ENCODE measurements at places on chromosomes 3 and 15.

DNA sequence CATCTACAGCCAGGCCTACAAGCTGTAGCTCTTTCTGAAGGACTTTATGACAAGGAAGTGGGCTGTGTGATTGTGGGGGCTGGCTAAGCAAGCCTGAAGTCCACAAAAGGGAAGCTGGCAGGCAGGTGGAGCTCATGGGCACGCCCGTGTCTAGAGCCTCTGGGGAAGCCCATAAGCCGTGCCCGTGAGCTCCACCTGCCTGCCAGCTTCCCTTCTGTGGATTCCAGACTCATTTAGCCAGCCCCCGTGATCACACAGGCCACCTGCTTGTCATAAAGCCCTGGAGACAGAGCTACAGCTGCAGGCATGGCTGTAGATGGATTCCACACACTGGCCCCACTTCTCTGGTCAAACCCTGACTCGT lies 15.2 kb downstream of the EFCC1 start:
- peak; percentile 78 for DNase-seq

DNA sequence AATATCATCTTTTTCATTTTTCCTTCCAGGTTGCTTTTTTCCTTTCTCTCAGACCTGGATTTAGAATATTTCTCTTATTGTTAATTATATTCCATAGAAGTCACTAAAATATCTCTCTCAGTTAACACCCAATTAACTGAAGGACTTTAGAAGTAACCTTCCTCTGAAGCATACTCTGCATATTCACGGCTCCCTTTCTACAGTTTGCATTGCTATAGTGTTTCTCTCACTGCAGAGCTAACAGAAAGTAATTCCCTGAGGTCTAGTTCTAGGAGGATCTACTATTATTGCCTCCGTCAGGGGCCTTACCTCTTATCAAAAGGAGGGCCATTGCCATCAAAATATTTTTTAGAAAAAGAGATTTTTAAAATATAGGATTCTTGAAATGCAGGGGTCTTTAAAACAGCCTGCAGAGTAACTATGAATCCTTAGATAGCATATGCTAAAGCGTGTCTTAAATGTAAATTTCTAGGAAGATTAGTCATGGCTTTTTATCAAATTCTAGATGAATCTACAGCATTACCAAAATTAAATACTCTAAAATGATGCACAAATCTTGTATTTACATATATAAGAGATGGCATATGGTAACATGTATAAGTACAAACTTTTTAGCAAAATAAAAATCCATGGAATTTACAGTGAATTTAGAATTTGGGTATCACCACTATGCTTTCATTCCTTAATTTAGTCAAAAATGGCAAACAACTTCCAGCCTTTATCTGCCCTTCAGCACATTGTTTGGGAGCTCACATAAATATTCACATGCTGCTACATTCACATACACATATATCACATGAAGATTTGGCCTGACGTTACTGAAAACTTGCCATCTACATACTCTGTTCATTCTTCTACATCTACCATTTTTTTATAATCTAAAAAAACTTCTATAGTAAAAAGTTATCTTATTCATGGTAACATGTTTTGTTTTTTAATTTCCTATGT lies 696.8 kb downstream of the OTOL1 start:
- no peak for DNase-seq

GRCh38 chr15:75570126-75570845 lies 8.8 kb downstream of the PTPN9 start:
- DNase-seq = no peak

DNA sequence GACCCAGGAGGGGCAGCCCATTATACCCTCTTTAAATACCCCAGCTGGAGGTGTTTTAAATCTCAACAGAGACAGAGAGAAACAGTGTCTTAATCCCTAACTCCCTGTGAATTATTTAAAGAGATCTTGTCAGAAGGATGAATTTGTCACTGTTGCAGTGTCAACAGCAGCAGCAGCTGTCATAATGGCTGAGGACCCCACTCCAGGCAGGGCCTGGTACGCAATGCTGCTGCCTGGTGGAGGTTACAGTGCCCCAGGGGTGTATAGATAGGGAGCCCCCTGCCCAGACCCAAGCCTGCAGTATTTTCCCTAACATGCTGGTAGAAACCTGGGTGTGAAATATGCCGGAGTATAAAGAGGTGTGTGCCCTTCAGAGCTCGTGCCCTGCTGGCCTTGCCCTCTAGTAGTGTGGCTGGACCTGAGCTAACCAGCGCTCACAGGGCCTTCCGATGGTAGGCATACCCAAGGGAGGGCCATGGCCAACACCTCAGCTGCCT lies 143.0 kb downstream of the EPHB1 start:
- DNase-seq = no peak

- DNase-seq = no peak
These were observed 39.4 kb downstream of the VGLL4 start for GRCh38 chr3:11604139-11604892.

DNA sequence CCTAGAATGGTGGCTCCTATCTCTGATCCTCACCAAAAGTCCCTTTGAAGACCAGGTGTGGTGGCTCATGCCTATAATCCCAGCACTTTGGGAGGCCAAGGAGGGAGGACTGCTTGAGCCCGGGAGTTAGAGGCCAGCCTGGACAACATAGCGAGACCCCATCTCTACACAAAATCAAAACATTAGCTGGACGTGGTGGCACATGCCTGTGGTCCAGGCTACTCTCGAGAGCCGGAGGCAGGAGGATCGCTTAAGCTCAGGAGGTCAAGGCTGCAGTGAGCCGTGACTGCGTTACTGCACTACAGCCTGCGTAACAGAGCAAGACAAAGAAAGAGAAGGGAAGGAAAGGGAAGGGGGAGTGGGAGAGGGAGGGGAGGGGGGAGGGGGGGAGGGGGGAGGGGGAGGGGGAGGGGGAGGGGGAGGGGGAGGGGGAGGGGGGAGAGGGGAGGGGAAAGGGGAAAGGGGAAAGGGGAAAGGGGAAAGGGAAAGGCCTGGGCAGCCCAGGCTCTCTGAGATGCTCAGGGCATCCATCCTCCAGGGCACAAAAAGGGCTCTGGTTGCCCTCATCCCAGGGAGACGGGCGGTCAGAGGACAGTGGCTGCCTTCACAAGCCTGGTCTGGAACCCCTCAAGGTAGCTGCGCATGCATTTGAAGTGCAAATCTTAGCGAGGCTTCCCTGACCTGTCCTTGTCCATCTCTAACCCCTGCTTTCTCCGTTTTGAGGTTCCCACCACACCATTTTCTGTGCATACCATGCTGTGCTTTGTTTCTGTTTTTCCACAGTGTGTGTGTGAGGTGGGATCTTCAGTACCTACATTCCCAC lies 76.1 kb downstream of the LDHAL6B start:
- no peak for DNase-seq

GRCh38 chr3:132435911-132436425 lies 18.7 kb downstream of the DNAJC13 start:
- no peak for DNase-seq

DNA sequence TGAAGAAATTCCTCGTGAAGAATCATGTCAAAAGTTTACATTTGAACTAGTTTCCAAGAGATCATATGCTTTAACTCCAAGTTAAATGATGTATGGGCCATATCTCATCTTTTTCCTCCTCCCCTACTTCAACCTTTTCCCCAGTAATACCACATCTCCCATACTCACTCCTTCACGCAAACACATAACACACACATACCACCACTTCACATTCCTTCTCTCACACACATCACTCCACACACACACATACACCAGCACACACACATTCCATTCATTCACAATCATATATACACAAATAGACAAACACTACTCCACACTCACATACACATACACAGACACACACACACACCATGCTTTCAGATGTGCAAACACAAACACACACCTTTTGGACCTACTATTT lies 769.0 kb upstream of the NR2F2 start:
- no peak for DNase-seq

GRCh38 chr3:99852851-99853250 lies 35.2 kb downstream of the CMSS1 start:
- no peak for DNase-seq

DNA sequence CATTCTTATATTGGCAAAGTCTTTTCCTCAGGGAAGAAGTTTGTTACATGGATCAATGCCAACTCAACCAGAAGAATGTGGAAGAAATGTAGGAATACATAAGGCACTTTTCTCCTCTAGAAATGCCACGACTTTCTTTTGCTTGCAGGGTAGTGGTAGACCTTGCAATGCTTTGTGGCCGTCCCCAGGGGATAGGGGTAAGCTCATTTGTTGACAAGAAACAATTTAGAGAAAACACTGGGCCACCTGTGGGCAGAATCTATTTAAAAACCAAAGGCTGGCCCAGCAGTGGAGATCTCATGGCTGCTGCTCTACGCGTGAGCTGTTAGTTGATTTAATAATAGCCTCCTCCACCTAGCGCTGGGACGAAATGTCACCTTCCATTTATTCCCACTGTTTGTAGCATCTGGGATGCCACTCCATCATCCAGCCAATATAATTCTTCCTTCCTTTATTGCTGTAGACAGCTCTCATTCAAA lies 64.6 kb upstream of the PFN2 start:
- DNase-seq = no peak

DNA sequence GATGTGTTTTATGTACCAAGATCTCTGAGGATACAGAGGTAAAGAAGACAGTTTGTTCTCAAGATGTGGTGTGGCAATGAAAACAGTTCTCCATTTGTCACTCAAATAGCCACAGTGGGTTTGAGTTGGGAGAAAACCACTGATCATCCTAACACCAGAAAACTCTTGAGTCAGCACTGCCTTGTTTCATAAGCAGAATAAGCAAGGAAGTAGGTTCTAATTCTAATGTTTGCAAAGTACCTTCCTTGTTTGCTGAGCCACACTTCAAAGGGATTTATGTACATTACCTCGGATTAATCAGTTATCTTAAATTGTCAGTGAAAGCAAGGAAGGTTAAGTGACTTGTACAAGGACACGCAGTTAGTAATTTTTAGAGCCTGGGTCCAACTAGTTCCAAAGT lies 107.8 kb upstream of the BOC start:
- DNase-seq = no peak

- no peak for DNase-seq
These were observed 17.8 kb upstream of the CP start for GRCh38 chr3:149239357-149239936.

- no peak for DNase-seq
These were observed 16.8 kb downstream of the OR4F15 start for GRCh38 chr15:101828774-101829173.

DNA sequence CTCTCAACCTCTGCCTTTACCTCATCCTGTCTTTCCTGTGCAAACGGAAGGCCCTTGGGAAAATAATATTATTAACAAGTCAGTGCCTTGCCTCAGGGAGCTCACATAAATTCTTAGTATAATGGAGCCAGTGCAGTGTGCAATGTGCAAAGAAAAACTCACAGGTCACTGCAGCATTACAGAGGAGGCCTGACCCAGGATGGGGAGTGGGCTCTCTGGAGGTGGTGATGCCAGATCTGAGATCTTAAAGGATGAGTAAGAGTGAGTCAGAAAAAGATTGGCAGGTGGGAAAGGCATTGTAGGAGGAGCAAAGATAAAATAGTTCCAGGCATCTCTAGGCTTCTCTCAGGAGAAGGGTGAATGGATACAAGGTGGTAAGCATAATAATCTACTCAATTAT lies 185.6 kb upstream of the ADAMTS9 start:
- peak; percentile 86 for DNase-seq

GRCh38 chr3:87435926-87436620 lies 159.7 kb upstream of the POU1F1 start:
- no peak for DNase-seq

- DNase-seq = no peak
These were observed 966.7 kb upstream of the ROBO1 start for GRCh38 chr3:80734483-80734882.

- peak; percentile 62 for DNase-seq
These were observed 187.1 kb downstream of the FMN1 start for GRCh38 chr15:33007303-33007855.

- peak; percentile 73 for DNase-seq
These were observed 75.0 kb downstream of the STARD9 start for GRCh38 chr15:42650208-42651066.

DNA sequence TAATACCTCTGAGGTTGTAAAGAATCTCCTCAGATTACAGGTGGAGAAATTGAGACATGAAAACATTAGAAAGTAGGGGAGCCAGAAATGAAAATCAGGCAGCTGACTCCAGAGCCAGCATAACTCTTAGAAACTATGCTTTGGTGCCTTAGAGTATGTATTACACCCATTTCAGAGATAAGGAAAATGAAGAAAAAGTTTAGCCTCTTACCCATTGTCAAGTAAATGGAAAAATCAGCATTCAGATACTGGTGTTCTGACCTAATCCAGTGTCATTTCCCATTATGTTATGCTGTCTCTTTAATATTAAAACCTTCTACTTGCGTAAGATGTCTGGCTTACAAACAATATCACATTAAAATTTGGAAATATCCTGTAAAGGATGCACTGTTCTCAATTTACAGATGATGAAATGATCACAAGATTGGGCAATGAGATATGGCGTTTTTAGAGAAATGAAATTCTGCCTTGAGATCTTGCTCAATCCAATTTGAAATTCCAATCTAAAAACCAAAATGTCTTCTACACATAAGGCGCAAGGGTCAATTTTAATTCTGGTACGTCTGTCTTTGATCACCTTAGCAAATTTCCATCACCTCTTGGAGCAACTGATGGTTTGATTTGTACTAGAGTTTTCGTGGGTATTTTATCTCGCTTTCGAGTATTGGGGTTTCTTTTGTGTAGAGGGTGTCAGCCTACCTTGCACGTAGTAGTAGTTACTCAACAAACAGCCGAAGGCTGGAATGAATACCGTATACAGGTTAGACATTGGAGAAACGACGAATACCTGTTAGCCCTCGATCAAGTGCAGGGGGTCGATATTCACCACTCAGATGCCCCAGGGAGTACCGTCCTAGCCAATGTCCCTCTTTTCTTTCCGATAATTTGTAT lies 902 bp upstream of the ZCWPW2 start:
- peak; percentile 50 for DNase-seq

- no peak for DNase-seq
These were observed 12.0 kb upstream of the CPNE9 start for GRCh38 chr3:9691636-9692035.

DNA sequence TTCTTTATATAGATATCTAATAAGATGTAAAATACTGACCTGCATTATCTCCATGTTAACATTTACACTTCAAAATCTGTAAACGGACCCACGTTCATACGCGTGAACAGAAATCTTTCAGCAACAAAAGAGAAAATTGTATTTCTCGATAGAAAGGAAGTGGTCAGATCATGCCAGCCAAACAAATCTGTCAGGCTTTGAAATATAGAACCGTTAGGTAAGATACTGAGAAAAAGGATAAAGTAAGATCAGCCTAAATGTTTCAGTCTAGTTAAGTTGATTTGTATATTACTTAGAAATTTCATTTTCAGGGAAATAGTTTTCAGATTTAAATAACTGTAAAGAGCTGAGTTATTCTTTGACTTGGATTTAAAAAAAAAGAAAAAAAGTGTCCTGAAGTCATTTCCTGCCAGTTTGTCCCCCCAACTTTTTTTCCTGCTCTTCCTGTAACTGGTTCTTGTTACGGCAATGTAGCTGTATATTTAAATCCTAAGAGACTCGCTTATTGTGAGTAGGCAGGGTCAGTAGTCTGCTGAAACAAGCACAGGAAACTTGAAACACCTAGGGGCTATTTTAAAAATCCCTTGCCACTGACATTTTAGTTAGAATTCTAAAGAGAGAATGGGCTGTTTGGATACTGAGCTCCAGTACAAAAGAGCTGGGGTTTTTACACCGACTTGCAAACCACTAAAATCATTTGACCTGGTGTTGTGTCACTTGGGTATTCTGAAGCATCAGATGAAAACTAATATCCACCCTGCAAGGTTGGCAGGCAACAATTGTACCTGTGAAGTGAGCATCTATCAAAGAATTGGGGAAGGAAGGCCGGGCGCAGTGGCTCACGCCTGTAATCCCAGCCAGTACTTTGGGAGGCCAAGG lies 237.5 kb downstream of the UBE2E2 start:
- no peak for DNase-seq

- no peak for DNase-seq
These were observed 210.3 kb upstream of the ONECUT1 start for GRCh38 chr15:53000409-53000808.

GRCh38 chr3:185658943-185659342 lies 72.8 kb downstream of the SENP2 start:
- no peak for DNase-seq
